ENCODE measurements at places on chromosomes 11 and 22.

- DNase-seq = no peak
Observed at GRCh38 chr11:678297-678696, 16.7 kb downstream of the DEAF1 start.

GRCh38 chr22:26593763-26594162 lies 3.8 kb upstream of the TPST2 start:
- no peak for DNase-seq

DNA sequence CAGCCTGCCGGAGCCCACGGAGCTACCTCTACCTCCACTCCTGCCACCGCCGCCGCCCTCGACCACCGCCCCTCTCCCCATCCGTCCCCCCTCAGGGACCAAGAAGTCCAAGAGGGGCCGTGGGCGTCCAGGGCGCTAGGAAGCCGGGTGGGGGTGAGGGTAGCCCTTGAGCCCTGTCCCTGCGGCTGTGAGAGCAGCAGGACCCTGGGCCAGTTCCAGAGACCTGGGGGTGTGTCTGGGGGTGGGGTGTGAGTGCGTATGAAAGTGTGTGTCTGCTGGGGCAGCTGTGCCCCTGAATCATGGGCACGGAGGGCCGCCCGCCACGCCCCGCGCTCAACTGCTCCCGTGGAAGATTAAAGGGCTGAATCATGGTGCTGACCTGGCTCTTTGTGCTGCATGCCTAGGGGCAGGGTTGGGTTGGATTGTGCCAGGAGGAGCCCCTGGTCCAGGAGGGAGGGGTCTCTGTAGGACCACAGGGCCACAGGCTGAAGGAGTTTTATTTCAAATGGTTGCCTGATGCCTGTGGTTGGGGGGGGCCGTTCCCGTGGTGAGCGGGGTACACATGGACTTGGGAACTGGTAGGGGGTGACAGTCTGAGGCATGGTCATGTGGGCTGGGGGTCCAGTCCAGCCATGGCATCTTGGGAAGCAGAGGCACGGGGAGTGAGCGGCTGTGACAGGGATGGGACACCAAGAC lies 2.3 kb downstream of the PTPRCAP start:
- DNase-seq = no peak

DNA sequence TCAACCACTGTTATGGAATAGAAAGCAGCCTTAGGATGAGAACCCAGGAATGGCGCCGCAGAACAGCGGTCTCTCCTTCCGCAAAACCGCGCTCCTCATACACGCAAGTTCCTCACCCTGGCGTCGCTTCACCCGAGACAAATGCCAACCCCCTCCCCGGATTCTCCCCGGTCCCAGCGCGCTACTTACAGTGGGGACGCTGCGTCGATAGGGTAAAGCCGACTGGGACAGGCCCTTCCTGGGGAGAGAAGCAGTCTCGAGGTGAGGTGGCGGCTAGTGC lies 287 bp downstream of the RPS13 start:
- no peak for DNase-seq

DNA sequence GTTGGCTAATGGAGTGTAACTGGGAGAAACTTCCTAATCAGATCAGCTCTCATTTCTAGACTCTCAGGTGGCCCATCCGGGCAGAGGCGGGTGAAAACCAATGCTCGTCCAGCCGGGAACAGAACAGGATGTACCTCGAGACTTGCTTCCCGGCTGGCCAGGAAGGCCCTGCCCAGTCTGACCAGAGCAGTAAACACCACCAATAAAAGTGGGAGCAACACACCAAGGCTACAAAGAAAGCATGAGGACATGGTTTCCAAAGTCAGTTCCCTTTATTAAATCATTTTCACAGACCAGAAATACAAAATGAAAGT lies 940 bp upstream of the TNKS1BP1 start:
- DNase-seq = no peak

DNA sequence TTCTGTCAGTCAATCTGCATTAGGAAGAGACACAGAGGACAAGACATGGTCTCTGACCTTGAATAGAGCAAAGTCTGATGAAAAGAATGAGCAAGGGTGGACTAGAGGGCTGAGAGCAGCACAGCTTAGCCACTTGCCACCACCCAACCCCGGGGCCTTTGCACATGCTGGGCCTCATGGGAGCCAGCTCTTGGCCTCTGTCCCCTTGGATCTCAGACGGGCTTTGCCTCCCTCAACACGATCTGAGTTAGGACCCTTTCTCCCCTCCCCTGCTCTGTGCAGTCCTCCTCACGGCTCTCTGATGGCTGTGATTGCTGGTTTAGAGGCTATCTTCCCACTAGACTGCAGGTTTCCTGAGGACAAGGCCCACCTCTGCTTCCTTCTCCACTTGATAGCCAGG lies 131.6 kb upstream of the B3GAT1 start:
- DNase-seq = no peak

- DNase-seq = no peak
Observed at GRCh38 chr11:128726458-128727139, 32.7 kb downstream of the FLI1 start.

DNA sequence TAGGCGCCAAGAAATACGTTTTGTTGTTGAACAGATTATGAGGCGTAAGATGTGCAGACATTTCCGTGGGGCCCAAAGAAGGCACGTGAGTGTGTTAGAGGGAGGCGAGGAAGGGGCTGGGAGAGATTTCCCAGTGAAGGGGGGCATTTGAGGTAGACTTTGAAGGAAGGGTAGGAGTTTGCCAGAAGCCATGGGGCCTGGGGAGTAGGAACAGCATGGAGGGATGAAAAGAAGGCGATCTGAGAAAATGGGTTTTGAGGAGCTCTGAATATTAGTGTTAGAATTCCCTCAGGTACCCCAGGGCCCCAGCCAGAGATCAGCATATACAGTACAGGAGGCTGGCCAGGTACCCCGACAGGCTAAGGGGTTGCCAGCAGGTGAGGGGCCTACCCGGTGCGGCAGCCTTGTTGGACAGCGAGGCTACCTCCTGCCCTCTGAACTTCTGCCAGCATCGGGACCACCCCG lies 414 bp upstream of the MIEF1 start:
- DNase-seq = no peak

DNA sequence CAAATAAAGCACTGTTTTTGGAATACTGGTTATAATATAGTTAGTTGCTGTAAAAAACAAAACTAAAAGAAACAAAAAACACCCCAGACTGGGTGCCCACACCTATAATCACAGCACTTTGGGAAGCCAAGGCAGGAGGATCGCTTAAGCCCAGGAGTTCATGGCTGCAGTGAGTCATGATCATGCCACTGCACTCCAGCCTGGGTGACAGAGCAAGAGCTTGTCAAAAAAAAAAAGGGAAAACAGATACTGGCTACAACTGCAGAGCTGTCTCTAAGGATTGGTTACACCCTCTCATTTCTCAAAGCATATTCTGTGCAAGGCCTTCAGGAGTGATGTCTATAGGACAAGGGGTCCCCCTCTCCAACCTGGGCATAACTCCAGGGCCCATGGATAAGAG lies 14.6 kb upstream of the STK33 start:
- DNase-seq = no peak

DNA sequence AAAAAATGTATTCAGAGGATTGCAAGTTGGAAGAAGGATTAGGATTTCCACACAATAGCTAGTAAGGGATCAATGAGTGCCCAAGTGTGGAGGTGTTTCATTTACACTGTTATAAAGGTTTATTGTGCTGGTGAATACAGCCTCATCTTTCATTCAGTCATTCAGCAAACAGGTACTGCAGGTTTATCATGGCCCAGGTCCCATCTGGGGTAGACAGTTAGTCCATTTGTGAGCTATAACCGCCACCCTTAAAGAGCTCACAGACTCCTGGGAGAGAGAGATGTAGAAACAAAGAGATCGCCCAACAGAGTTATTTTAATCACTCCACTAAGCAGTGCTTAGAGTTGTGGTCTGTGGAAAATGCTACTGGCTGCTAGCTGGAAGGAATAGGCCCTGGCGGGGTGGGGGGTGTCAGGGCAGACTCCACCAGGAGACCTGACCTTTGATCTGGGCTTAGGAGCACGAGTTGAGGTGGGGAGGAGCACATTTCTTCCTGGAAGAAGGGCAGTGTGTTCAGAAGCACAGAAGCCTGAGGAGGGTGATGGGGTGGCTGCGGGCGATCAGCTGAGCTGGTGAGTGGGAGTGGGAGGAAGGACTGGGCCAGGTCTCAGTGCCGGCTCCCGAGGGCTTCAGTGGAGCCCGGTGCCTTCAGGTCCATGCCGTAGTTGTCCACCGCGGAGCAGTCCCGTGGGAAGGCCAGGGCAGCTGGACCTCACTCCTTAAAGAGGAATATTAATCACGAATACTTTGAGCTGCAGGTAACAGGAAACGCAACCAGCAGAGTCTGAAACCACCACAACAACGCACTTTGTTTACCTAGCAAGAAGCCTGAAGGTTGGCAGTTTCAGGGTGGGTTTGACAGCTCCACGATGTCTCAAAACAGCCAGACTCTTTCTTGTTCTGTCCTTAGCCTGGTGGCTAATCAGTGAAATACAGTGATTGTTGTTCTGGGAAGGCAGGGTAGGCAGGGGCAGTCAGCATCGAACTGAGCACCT lies 11.2 kb downstream of the TOM1 start:
- DNase-seq = no peak

GRCh38 chr11:124763156-124763947 lies 1.3 kb upstream of the ESAM start:
- peak; percentile 48 for DNase-seq

GRCh38 chr22:28435982-28436381 lies 243.7 kb downstream of the TTC28 start:
- no peak for DNase-seq

- DNase-seq = no peak
Observed at GRCh38 chr11:1825039-1825740, 9.6 kb upstream of the SYT8 start.

- no peak for DNase-seq
Observed at GRCh38 chr11:65862191-65862735, 2.0 kb downstream of the MUS81 start.

GRCh38 chr22:30183271-30183670 lies 63.3 kb downstream of the LIF start:
- DNase-seq = no peak

DNA sequence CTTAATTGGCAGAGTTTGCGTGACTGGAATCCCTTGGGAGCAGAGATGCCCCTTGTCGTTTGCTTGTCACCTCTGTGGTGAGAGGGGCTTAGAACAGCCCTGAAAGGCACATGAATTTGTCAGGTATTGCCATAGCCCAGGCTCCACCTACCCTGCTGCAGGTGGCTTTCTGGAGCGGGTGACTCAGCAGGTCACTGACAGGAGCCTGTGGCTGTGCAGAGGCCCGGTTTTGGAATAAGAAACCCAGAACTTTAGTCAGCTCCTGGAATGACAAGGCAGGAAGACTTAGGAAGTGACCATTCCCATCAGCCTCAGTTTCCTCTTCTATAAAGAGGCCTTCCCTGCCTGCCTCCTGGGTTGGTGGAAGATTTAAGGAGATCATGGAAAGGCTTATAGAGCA lies 539.7 kb downstream of the INSC start:
- no peak for DNase-seq

DNA sequence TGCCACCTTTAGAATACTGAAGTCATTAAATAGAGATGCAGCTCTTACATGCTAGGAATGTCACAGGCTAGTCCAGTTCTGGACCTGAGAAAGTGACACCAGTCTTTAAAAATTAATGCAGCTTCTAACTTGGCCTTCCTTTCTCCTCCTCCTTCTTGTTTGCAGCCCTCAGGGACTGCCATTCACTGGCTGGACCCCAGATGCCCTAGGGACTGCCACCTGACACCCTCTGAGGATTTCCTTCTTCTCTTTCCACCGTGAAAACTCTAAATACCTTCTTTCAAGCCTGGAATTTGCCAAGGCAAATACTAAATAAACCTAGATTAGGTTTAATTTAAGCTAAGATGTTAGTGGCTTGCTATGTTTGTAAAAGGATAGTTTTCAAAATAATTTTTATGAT lies 78.4 kb downstream of the MUC15 start:
- DNase-seq = no peak

GRCh38 chr11:64085906-64086257 lies 50.2 kb downstream of the FLRT1 start:
- DNase-seq = no peak

GRCh38 chr11:76597533-76598425 lies 72.8 kb downstream of the LRRC32 start:
- no peak for DNase-seq

DNA sequence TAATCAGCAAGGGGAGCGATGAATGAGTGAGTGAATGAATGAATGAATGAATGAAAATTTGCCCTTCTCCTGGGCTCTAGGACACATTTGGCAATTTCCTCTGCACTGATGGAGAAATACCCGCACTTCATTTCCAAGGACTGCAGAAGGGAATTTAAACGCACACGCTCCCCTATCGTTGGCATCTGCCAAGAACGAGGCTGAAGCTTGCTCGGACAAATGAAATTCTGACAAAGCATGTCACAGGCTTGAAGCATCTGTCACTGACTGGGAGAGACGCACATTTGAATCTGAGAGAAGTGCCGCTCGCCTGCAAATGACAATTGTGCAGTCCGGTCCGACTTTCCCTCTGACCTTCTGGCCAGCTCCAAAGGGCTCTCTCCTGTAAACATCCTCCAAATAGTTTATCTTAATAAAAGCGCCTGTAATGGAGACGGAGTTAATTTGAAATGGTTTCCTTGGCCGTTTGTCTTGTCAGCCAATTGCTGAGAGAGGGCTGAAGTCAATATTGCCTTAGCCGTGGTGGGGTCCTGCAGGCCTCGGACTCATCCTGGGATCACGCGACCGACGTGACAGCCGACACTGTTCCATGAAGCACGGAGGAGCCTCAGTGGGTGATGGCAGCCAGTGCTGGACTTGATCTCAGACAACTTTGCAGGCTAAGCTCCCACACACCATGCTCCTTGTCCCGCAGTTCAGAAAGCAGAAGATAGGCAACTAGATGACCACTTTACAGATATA lies 260.7 kb downstream of the MN1 start:
- DNase-seq = no peak

DNA sequence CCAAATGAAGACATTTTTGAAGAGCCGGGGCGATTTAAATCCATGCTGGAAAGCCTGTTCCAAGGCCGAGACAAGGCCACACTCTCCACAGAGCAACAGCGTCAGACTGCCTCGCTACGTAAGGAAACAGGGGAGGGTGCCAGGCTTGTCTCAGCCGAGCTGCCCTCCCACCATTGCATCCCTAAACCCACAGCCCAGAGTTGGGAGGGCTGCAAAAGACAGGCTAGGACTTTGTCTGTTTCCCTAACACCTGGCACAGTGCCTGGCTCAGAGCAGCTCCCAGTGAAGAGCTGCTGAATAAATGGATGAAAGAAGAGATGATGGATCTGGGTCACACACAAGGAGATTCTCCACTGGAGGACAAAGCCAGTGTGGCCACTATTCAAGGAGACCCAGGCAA lies 51.3 kb upstream of the SCUBE2 start:
- no peak for DNase-seq
